H7 (cell line): ENCODE measurements at places on chromosomes 7 and 10. TPM values are rescaled to one million over a fixed set of nuclear protein-coding genes. Genes with fewer than 3 reads are reported as not detected.

DNA sequence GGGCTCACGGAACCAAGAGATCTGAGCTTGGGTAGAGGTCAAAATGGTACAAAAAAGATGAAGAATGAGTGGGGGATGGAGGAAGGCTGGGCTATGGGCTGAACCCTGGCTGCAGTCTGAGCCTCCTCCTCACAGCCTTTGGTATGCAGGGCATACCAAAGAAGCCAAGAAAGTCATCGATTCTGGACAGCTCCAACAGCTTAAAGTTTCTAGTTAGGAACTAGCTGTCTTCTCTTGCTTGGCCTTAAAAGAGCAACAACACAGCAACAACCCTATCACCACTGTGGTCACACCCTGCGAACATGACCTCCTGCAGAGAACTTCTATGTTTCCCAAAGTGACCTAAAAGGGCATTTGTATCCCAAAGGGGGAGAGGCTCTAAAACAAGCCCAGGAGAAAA lies 126.1 kb upstream of the EFCAB10 start:
- DNase-seq = no peak

- DNase-seq = peak; percentile 27
These were observed 41.7 kb downstream of the ARL4A start for GRCh38 chr7:12729112-12729511.

DNA sequence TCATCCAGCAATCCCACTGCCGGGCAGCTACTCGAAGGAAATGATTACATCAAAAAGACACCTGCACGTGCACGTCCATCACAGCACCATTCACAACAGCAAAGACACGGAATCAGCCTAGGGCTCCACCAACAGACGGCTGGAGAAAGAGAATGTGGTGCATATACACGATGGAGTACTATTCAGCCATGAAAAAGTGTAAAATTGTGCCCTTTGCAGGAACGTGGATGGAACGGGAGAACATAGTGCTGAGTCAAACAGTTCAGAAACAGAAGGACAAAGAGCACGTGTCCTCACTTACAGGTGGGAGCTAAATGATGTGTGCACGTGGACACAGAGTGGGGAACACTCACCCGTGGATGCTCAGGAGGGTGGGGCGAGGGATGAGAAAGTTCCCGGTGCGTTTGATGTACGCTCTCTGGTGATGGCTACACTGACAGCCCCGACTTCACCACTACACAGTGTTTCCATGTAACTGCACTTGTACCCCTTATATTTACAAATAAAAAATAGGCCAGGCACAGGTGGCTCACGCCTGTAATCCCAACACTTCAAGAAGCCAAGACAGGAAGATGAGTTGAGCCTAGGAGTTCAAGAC lies 92.0 kb downstream of the PDGFA start:
- DNase-seq = no peak

DNA sequence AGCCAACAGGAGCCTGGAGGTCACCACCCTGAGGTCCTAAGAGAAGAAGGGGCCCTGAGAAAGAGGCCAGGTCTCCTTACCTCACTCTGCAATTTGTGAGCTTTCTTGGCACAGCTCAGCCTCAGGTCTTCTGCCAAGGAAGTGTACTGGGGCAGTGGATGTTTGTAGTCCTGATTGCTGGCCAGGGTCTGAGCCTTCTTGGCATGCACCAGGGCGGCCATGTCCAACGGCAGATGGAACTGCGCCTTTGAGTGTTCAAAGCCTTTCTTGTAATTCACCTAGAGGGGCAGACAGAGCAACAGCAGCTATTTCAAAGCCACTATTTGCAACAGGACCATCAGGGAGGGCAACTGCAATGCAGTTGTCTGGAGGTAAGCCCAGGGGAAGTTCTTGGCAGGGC lies 51.7 kb downstream of the NRAP start:
- no peak for DNase-seq

DNA sequence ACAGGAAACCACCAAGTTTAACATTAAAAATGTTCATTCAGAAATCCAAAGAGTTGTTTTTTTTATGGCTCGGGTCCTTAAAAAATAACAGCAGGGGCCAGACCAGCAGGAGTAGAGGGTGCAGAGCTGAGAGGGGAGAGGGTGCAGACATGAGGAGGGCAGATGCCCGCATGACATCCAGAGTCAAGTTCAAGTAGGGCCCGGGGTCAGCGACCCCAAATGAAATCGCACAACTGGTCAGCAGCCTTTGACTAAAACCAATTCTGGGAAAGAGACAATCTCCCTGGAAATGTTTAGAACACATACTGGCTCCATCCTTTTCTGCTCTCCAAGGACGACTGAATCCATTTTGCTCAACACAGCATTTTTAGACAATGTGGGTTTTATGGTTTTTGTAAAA lies 297.5 kb downstream of the FGFR2 start:
- DNase-seq = no peak

- DNase-seq = peak; percentile 80
These were observed at the start of gene ZC3HAV1L for GRCh38 chr7:139035586-139036353. Gene ZC3HAV1L (minus strand): TSS chr7:139036042. CDS start chr7:139036017, 25 bp downstream.

GRCh38 chr10:63720072-63720537 lies 198.9 kb downstream of the REEP3 start:
- DNase-seq = peak; percentile 62

- no peak for DNase-seq
These were observed 503.5 kb downstream of the KIF20B start for GRCh38 chr10:90204956-90205314.

- peak; percentile 36 for DNase-seq
These were observed 76.8 kb downstream of the VIPR2 start for GRCh38 chr7:159067576-159068487.

Gene MINDY3
- total RNA-seq = 11.0 and 11.2 TPM in 2 replicates

Gene INMT
- 1.0 and 3.9 TPM in 2 replicates for total RNA-seq

Gene BAIAP2L1
- total RNA-seq = 16.6 and 24.9 TPM in 2 replicates

Gene AUTS2
- 14.6 and 16.1 TPM in 2 replicates for total RNA-seq
